ENCODE measurements at places on chromosomes 2 and 18.

GRCh38 chr2:223920109-223920508, 25.0 kb downstream of the WDFY1 start:
- DNase-seq: no peak

DNA sequence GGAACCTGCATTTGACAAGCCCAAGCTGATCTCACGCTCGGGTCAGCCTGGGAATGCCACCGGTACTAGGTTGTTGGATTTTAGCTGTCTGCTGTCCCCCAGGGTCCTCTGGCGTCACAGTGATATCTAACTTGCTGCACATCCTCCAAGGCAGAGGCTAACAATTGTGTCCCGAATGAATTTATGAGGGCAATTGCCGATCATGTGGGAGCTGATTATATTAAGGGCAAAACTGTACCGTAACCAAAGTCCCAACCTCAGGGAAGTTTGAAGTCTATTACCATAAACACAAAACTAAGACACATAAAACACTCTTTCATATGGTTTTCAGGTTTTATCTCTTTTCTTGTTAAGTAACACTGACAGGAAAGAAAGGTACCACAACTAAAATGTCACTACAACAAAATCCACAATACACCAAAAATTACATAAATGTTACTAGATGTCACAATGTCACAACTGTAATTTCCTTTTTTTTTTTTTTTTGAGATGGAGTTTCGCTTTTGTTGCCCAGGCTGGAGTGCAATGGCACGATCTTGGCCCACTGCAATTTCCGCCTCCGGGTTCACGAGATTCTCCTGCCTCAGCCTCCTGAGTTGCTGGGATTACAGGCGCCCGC, 6.7 kb downstream of the UXS1 start:
- DNase-seq: no peak

GRCh38 chr2:179538406-179539123, 273.9 kb upstream of the SESTD1 start:
- no peak for DNase-seq

DNA sequence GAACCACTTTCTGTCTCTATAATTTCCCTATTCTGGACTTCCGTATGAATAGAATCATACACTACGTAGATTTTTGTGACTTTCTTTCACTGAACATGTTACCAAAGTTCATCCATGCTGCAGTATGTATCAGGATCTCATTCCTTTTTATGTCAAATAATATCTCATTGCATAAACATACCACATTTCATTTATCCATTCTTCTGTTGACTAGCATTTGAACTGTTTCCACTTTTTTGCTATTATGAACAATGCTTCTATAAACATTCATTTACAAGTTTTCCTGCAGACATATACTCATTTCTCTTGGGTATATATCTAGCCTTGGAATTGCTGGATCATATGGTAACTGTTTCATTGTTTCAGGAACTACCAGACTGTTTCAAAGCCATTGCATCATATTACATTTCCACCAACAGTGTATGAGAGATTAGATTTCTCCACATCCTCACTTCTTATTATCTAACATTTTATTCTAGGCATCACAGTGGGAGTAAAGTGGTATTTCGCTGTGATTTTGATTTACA, 186.2 kb downstream of the DYM start:
- no peak for DNase-seq

- DNase-seq: no peak
Observed at GRCh38 chr2:2107141-2107540, 223.9 kb downstream of the MYT1L start.

GRCh38 chr2:46337208-46337994, 40.2 kb downstream of the EPAS1 start:
- no peak for DNase-seq

- DNase-seq: no peak
Observed at GRCh38 chr2:126802316-126802715, 96.4 kb upstream of the TEX51 start.

DNA sequence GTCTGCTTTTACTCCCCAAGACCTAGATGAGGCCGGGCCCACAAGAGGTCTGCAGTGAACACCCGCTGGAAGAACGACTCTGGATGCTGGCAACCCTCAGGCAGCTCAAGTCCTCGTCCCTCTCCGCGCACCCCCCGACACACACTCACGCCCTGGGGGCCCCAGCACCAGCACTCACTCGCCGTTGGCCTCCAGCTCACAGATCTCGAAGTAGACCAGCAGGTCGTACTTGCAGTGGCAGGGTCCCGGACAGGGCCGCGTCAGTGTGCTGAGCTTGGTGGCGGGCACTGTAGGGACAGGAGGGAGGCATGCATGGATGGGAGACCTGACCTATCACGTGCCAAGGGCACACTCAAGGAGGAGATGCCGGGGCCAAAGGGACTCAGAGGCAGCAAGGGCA, 49.4 kb downstream of the AQP12A start:
- no peak for DNase-seq

DNA sequence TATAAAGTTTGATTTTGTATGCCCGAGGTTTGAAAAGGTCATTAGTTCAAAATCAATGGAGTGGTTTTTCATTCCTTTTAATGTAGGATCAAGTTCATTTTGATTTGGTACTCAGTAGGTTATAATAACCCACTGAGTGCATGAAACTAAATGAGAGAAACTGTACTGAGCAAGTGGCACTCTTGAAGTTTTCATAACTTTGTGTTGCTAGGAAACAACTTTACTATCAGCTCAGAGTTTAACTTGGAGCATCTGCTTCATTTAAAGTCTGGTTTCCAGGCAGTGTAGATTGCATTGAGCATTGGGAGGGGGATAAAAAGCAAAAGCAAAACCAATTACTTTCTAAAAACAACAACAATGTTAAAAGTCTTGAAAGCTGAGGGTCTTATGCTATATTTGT, 1361.6 kb upstream of the CHAC2 start:
- DNase-seq: no peak

- DNase-seq: no peak
Observed at GRCh38 chr2:99960291-99960690, 182.1 kb downstream of the AFF3 start.

DNA sequence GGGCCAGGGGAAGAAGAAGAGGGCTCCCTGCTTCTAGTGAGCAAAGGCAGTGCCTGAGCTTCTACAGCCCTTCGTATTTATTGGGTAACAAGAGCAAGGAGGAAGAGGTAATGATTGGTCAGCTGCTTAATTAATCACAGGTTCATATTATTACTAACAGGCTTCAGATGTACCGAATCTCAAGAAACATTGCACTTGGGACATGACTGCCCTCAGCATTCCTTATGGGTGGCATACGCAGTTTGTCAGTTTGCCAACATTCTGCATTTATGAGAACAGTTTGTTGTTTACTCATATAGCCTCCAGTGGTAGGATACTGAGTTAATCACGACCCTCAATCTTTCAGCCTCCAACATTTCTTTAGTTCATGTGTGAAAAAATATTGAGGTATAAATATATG, 84.5 kb downstream of the HIBCH start:
- no peak for DNase-seq

DNA sequence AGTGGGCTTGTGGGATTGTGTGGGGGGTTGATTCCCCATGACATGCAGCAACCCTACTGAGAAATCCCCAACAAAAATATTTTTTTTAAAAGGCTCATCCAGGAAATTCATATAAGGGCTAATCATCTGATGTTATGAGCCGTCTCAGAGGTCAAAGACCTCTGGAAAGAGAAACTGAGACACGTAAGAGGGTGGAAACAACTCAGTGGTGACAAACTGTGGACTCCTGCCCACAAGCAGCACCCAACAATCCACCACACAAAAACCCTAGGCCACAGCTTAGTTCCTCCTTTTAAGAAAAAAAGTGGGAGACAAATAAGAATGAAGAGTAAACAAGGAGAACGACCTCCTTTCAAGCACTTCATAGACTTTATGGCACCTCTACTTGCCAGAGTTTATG, 1096.1 kb upstream of the NRXN1 start:
- DNase-seq: no peak

GRCh38 chr2:135893374-135893794, 17.1 kb upstream of the MCM6 start:
- DNase-seq: no peak

DNA sequence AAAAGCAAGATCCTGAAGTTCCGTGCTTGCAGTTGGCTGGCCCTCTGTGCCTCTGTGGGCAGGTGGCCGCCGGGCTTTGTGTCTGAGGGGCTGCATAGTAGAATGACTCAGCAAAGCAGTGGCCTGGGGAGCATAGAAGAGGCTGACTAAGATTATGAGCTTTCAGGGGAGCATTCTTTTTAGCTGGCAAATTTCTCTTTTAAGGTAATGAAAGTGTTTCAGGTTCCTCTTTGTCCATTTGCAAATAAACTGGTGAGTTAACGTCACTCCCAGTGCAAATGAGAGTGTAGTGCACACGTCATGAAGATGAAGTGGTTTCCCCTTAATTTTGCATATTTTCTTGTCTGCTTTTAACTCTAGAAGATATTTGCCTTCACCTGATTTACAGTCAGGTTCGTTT, 98.6 kb downstream of the BCL2L11 start:
- no peak for DNase-seq

- DNase-seq: no peak
Observed at GRCh38 chr2:186977433-186978045, 128.6 kb upstream of the ZSWIM2 start.

DNA sequence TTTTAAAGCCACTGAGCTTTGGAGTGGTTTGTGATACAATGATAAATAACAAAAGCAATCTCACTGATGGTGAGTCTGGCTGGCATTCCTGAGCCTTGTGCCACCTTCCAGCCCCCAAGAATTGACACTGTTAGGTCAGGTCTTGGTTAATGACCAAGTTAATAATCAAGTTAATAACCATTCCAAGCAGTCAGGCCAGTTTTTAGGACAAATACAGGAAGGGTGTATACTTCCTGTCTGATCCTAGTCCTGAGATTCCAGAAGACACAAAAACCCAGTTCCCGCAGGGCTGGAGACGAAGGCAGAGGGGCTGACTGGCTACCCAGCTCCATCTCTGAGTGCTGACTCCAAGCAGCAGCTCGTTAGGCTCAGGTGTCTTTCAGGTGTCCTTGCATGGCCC, 74.6 kb upstream of the LAPTM4A start:
- DNase-seq: no peak

- DNase-seq: no peak
Observed at GRCh38 chr2:96369186-96369585, 33.6 kb downstream of the NCAPH start.

DNA sequence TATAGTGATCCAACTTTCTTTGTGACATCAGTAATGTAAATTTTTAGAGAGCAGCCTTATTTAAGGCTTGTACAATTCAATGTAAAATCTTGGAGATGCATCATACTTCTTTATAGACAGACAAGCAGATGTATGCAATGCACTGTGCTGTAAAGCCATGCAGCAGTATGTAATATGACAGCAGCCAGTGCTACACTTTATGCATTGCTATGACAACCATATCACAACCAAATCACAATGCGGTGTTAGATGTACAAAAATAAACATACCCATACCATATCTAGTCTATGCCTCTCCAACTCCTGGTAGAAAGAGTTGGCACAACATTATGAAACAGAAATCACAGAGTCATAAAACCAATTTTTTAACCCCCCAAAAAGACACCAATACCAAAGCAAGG, 110.3 kb upstream of the WDSUB1 start:
- DNase-seq: no peak

- no peak for DNase-seq
Observed at GRCh38 chr2:155975734-155976133, 356.8 kb downstream of the NR4A2 start.

GRCh38 chr2:234732404-234733092, 219.3 kb upstream of the SH3BP4 start:
- no peak for DNase-seq

- DNase-seq: no peak
Observed at GRCh38 chr2:207505728-207506127, 24.0 kb upstream of the CREB1 start.

DNA sequence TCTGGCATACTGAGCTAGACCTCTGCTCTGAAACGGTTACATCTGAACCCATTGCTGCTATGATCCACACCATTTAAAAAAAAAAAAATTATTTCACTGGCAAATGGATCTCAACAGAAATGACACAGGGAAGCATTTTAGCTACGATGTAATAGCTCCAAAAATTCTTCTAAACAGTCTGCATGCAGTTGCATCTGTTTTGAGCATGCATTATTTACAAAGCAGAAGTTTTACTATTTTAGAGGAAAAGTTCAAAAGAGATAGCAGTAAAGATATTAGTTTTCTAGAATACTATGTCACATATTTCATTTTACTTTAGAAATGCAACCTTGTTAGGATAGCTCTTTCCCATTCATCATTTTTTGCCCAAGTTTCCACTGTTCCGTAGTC, 265.7 kb downstream of the MEIS1 start:
- DNase-seq: no peak

GRCh38 chr2:36539631-36540030, 58.3 kb downstream of the FEZ2 start:
- no peak for DNase-seq

DNA sequence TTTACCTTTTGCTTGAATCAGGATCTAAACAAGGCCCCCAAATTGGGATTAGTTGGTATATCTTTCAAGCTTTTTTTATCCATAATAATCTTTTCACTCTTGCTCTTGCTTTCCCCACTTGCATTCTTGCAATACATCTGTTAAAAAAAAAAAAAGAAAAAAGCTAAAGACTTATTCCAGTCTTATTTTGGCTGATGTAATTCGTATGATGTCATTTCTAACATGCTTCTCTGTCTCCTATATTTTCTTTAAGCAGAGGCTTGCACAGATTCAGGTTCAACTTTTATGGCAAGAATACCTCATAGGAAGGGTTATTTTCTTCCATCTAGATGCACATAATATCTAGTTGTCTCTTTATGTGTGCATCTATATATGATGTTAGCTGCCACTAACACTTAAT, 9.8 kb upstream of the GCFC2 start:
- DNase-seq: no peak

GRCh38 chr2:228401065-228401912, 219.8 kb upstream of the SPHKAP start:
- no peak for DNase-seq

GRCh38 chr18:59563176-59563785, 133.9 kb downstream of the CCBE1 start:
- DNase-seq: no peak

GRCh38 chr18:56382541-56382940, 255.9 kb downstream of the TXNL1 start:
- no peak for DNase-seq

- no peak for DNase-seq
Observed at GRCh38 chr2:12683457-12684100, 33.2 kb upstream of the TRIB2 start.

- DNase-seq: no peak
Observed at GRCh38 chr2:26363323-26363722, 16.7 kb upstream of the ADGRF3 start.

GRCh38 chr2:46874236-46874929, 41.2 kb downstream of the MCFD2 start:
- DNase-seq: no peak

DNA sequence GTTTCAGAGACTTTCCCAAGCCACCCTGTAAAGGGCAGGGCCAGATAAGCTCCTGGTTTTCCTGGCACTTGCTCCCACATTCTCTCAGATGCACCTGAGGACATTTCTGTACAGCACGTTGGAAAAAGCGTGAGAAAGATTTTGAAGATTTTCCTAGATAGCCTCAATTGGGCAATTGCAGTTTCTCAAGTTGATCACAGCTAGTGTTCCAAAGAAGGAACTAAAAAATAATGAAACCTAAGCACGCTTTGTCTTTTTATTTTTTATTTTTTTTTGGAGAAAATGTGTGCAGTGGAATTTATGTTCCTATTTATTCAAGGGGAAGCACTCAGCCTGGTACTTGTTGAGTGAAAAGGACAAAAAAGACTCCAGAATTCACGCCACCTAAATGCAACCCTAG, 429.1 kb downstream of the RNF144A start:
- no peak for DNase-seq
